ENCODE measurements at places on chromosomes 4 and X. TPM values are rescaled to one million over a fixed set of nuclear protein-coding genes. Genes with fewer than 3 reads are reported as not detected.

The NAA11 gene
- not detected for total RNA-seq

The SLC7A11 gene
- 0.93 TPM for total RNA-seq

The ERCC6L gene
- not detected for total RNA-seq

The SPIN2A gene
- total RNA-seq = 1.3 TPM

The FHIP1A gene
- total RNA-seq = 0.10 TPM

- DNase-seq = no peak
Measured at GRCh38 chr4:3766785-3767569, 792 bp downstream of the ADRA2C start.

DNA sequence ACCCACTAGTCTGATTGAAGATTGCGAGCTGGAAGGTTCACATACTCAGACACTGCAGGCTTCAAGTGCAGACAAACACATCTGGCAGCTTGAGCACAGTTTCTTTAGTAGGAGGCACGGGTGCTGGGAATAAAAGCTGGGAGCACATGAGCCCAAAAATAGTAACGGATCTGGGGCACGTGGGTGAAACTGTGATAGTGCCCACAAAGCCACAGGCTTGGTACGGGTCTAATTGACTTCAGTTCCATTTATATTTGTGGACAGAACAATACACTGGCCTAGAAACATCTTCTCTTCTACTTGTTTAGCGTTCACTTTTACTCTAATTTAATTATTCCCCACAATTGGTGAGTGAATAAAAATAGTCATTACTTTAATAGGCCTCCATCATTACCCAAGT is 2370.7 kb downstream of the PCDH7 start:
- DNase-seq = no peak

GRCh38 chrX:15929194-15929593 is 74.6 kb upstream of the AP1S2 start:
- DNase-seq = no peak
